ENCODE measurements at places on chromosomes 12 and 14.

DNA sequence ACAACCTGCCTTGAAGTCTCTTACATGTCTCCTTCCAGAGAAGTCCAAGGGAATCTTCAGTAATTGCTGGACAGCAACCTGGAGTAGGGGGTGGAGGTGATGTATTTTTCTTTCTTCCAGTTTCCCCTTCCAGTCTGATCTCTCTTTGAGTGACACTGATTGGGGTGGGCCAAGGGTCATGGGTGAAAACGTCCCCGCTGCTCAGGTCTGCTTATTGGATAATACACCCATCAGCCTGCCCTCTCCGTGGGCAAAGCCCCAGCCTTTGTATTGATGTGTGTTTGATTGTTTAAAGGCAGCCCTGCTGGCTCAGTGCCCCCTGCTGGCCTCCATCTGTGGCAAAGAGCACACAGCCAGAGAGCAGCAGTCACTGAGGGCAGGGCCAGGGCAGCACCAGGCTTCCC lies 35.7 kb upstream of the ATP2A2 start:
- no peak for DNase-seq

DNA sequence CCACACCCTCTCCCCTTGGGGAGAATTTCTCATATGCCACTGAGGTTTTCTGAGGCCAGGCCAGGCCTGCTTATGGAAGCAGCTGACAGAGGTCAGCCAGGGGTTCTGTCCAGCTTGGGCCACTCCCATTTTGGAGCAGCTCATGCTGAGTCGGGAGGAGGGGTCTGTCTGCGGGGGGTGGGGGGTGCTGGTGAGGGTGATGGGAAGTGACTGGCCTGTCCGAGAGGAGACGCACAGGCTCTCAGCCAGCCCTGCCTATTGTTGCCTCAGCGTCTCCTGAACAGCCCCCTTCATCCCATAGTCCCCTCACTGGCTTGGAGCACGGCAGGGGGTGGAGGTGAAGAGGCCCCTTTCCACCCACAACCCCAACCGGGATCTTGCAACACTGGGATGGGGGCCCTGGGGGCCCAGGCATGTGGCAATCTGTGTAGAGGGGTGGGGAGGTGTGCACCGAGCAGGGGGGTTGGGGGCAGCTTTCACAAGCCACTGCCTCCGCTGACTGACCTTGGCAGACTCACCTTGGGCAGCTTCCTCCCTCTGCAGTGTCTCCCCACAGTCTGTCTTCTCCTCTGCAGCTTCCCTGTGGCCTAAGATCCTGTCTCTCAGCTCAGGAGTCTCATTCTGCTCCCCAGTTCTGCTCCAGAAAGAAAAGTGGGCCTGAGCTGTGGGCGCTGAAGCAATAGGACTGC lies 5.5 kb downstream of the CEBPE start:
- DNase-seq: no peak

DNA sequence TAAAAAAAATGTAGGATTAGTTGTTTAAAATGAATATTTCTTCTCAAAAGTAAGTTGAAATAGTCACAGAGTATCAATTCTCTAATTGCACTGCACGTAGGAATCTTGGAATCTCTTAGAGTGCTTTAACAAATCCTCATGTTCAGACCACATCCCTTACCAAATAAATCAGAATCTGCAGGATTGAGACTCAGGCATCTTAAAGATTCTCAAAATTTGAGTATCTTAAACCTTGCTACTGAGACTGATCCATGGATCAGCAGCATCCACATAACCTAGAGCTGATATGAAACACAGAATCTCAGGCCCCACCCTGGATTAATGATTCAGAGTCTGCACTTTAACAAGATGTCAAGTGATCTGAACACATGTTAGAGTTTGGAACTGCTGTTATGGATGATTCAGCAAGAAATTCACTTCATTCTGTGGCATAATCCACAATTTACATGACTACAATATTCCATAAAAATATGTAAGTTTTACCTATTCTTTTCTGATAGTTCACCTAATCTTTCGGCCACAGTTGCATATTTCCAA lies 58.7 kb downstream of the ADAMTS20 start:
- no peak for DNase-seq

DNA sequence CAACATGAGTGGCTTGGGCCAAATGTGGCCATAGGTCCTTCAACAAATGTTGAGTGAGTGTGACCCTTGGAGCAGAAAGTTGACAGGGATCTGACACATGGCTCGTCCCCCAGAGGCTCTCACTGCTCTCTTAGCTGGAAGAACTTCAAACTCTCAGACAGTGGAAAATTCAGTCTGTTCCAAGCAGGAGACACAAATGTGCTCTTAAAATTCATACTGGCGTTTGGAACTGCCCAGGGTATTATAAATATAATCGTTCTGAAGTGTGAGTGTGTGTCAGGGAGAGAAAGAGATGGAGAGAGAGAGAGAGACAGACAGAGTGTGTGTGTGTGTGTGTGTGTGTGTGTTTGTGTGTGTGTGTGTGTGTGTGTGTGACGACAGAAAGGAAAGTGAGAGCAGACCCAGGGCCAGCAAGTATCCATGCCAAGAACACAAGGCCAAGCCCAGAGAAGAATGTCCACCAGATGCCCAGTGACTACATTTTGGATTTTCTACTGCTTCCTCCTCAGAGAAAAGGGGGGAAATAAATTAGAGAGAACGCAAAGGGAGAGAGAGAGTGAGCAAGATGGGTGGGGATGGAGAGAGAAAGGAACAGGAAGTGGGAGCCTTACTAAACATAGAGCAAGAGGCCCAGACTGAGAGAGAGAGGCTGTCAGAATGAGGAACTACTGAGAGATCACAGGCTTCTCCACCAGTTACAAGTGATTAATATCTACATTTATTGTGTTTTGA lies 193.6 kb upstream of the NUDT4 start:
- DNase-seq: no peak

DNA sequence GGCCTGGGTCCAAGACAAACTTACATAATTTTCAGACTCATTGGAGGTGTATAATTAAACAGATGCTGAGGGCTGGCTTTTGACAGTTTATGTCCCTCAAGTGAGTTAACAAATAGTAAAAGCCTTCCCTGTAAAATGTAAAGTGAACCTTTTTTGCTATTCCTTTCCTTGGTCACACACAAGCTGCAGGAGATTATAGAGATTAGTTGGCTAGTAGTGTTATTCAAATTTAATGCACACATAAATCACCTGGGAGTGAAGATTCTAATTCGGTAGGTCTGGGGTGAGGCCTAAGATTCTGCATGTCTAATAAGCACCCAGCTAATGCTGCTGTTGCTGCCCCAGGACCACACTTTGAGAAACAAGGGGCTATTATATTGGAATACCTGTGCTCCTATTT lies 206.2 kb upstream of the SSTR1 start:
- DNase-seq: no peak

GRCh38 chr12:6489449-6489848 lies 3.6 kb downstream of the MRPL51 start:
- DNase-seq: no peak

- DNase-seq: no peak
Observed at GRCh38 chr14:98028162-98028561, 1231.0 kb downstream of the VRK1 start.

DNA sequence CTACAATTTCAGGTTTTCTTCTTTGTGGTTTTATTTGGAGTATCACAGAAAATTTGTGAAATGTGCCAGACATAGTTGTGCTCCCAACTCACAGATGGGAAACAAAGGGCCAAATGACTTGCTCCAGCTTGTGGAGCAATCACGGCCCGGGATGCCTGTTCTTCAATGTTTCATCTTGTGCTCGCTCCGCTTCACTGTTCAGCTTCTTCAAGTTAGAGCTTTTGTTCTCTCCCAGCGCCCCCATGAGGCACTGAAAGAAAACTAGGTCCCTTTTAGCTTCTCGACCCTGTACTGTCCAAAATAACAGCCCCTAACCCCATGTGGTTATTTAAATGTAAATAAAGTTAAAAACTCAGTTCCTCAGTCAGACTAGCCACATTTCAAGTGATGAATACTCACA lies 187.9 kb upstream of the STXBP6 start:
- no peak for DNase-seq

GRCh38 chr12:71876137-71876799 lies 36.7 kb downstream of the TBC1D15 start:
- no peak for DNase-seq

DNA sequence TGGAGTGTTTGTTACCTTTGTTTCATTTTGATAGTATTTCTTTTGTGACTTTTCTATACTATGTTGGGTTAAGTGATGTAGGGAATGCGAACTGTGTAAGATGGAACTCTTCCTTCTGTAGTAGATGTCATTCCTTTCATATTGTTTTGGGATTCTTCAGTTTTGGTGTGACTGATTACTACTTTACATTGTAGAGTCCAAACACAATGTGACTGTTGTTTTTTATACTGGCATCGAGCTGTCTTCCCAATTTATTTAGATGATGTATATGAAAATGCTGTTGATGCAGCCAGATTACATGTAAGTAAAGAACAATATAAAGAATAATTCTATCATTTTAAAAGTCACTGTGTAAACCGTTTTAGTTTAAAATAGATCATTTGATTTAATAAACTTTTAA lies 34.7 kb downstream of the WASHC4 start:
- no peak for DNase-seq

GRCh38 chr12:77572371-77572770 lies 258.3 kb upstream of the NAV3 start:
- no peak for DNase-seq

DNA sequence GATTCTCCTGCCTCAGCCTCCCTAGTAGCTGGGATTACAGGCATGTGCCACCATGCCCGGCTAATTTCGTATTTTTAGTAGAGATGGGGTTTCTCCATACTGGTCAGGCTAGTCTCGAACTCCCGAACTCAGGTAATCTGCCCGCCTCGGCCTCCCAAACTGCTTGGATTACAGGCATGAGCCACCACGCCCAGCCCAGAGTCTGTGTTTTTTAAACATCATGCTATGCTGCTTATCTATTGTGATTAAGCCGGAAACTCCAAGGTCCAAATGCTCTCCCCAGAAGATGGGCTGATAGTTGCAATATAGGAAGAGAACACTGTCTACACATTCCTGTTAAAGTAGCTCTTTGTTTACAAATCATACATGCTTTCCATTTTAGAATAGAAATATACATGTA lies 30.5 kb upstream of the MAX start:
- no peak for DNase-seq

DNA sequence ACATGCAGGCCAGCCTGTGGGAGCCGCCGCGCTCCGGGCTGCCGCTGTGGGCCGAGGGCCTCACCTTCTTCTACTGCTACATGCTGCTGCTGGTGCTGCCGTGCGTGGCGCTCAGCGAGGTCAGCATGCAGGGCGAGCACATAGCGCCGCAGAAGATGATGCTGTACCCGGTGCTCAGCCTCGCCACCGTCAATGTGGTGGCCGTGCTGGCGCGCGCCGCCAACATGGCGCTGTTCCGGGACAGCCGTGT lies 2.9 kb downstream of the TMEM121 start:
- no peak for DNase-seq

DNA sequence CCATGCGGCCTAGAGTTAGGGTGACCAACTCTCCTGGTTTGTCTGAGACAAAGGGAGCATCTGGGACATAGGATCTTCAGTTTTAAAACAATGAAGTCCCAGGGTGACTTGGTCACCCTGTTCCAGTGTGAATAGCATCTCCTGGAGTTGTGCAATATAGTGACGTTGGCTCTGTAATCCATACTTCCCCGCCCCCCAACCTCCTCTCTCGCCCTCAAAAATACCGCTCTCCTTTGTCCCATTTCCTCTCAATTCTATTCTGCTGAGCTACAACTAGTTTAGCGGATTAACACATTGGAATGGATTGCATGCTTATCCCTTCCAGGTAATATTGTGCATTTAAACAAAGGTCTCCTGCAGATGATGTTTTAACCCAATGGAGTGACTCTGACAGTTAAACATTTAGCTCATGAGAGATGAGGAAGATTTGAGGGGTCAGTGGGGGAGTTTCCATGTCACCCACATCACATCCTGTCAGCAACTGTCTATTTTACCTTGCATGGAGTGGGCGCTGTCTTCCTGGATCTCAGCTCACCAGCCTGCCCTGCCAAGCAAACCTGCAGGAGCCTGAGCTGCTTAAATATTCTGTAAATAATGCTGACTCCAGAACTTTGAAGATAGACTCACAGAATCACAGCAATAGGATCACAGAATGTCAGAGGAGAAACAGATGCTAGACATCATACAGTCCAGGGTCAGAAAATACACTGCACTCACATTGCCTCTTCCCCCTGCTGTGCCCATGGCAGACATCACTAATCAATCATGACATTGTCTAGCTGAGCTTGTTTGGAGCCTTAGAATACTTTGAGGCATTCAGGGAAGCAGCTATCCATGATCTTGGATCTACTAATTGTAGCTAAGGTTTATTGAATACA lies 43.0 kb downstream of the MAP1LC3B2 start:
- no peak for DNase-seq

DNA sequence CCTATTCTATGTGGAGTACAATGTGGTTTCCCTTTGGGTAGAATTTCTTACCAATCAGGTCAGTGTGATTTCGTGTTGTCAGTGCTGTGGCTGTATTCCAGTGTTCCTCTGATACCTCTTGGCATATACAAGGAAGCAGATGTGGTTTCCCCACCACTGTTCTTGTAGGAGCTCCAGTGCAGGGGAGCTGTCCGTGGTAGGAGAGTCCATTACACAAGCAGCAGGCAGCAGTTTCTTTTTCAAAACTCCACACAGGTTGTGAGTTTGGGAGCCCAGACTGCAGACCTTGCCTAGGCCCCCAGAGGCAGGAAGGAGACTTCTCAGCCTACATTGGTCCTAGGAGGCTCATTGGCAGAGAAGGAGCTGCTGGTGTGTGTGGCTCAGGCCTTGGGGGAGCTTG lies 452.8 kb downstream of the AACS start:
- DNase-seq: no peak

DNA sequence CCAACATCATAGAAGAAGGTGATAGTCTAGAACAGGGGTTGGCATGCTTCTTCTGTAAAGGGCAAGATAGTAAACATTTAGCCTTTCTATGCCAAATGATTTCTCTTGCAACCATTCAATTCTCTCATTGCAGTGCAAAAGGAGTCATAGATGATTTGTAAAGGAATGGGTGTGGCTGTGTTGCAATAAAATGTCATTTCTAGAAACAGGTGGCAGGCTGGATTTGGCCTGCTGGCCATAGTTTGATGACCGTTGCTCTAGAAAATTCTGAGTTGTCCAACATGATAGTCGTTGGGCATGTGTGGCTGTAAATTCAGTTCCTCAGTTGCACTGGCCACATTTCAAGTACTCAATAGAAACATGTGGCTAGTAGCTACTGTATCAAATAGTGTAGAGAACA lies 21.7 kb downstream of the SMCO2 start:
- no peak for DNase-seq

GRCh38 chr12:1848745-1849144 lies 28.4 kb downstream of the LRTM2 start:
- DNase-seq: no peak

DNA sequence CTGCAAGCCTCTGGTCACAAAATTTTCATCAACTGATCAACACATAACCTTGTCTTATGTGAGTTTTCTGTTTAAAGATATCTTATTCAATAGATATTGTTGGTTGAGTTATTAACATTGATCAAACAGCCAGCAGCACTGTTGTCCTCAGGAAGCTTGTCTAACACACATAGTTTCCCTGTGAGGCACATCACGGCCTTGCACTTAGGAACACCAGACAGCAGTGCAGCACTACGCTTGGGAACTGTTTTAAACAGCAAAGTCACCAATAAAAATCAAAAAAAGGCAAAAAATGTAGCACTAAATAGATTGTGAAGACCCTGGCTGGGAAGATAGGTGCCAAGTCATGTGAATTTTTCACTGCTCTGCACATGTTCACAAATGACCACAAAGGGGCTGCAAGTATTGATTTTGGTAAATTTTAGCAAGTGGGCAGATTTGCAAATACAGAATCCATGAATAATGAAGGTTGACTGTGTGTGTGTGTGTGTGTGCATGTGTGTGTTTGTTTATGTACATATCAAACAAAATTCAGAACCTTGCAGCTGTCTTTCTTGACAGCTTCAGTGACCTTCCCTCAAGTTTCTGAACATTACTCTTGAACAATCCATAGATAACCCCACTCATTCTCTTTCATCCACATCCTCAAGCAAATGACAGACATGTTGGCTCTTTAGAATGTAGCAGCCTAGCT lies 28.9 kb downstream of the VDR start:
- no peak for DNase-seq
